Stimulated activated CD8-positive, alpha-beta memory T cell treated with anti-CD3 and anti-CD28 coated beads, Interleukin-15, amount 100 ng/mL, for 4 hours (primary cell): ENCODE measurements at places on chromosomes 7 and 10.

DNA sequence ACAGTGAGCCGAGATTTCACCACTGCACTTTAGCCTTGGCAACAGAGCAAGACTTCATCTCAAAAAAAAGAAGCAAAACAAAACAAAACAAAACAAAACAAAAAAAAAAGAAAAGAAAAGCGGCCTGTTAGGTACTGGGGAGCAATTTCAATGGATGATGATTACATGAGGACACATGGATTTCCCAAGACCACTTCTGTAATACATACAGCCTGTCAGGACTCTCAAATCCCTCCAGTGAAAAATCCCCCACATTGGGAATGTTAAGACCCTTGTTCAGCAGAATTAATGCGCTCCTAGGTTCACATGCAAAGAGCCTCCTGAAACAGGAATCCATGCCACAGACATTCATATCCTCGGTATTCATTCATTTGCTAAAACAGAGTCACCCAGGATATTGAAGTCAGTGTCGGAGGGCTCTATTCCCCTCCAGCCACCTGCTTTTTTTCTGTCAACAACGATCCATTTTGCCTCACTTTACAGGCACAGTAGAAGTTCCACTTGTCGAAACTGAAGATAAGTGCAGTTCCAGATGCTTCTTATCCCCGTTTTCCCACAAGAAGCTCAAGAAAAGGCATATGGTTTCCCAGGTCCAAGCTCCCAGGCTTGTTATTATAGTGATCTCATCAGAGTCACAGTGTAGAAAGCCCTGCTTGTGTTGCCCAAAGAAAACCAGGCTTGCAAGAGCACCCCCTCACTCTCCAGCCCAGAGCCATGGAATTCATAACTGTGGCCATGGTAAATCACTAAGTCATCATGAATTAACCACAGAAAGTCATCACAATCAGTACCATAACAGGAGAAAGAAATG lies 20.2 kb downstream of the SLC16A12 start:
- DNase-seq, result no peak

DNA sequence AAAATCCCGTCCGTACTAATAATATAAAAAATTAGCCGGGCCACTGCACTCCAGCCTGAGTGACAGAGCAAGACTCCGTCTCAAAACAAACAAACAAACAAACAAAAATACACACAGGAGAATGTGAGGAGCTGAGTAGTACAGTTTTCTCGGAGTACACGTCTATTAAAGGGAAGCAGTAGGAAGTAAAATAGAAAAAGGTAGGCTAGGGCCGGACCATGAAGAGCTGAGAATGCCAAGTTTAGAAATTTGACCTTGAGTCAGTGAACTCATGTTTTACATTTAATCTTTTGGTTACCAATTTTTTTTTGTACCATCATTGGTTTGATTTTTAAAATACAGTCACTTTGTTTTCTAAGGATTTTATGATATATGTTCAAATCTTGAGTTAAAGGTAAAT lies 64.1 kb downstream of the KAT6B start:
- DNase-seq, result no peak

GRCh38 chr7:19464241-19464640 lies 244.6 kb downstream of the POLR1F start:
- DNase-seq, result no peak

DNA sequence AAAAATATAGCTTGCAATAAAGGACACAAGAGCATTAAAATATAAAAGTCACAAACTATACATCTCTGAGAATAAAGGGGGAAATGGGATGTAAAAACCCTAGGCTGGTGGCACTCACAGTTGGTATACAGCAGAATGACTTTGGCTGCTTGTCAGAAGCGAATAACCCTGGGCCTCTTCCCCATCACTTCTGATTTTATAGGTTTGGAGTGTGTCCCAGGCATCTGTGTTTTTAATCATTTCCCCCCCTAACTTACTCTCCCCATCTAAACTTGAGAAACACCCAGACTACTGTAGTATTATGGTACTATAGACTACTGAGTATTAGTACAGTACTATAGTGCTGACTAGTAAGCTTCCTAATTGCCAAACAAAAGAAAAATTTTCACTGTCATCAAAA lies 1.8 kb upstream of the RPA3 start:
- DNase-seq, result no peak

DNA sequence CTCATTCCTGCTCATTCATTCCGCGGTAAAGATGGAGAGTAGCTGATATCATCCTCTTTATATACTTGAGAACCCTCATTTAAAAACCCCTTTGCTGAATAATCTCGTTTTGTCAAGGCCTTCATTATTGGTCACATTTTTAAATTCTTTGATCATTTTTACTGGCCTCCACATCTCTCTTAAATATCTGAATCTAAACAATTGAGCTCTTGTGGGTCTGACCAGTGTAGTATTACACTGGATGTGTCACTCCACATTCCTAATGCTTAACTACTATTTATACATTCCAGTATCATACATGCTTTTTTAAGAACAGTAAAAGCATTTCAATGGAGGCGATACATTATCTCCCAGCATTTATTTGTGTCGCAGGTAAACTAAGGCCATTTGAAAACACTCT lies 12.6 kb upstream of the PRPS1L1 start:
- no peak for DNase-seq

GRCh38 chr10:16950656-16951601 lies 133.7 kb upstream of the RSU1 start:
- DNase-seq, result no peak

DNA sequence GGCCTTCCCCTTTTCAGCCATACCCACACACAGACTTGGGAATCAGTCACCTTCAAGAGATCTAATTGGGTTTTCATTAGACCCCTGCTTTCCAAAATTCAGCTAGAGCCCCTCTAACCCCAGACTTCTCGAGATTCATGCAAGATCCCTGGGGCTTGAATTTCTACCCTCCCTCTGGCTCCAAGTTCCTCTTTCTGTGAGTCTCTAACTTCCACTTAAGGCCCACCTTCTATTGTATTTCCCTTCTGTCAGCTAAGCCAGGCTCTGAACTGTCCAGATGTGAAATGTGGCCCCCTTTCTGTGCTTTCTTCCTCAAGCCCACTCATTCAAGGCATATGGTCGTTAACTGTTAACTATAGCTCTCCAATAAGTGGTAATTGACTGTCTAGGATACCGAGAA lies 132.2 kb downstream of the ZNF365 start:
- no peak for DNase-seq

DNA sequence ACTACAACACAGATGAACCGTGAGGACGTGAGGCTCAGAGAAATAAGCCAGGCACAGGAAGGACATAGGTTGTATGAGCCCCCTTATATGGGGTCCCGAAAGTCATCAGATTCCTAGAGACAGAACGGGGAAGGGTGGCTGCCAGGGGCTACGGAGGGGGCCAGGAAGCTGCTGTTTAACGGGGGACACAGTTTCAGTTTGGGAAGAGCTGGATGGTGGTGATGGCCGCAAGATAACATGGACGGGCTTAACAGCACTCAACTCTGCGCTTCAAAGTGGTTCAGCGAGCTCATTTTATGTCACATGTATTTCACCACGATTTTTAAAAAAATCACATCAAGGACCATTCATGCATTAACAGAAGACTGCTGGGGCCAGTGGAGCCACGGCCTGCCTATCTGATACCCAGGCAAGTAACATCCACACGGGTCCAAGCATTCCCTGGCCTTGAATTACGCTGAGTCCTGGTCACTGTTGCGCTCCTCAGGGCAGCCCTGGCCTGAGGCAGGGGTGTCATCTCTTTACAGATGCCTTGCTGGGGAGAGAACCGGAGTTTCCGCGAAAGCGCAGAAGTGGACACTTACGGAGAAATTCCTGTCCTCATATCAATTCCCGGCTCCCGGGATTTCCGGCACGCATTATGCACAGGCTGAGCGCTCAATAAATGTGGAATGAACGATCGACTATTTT lies 1.5 kb downstream of the CARD11 start:
- DNase-seq, result no peak

DNA sequence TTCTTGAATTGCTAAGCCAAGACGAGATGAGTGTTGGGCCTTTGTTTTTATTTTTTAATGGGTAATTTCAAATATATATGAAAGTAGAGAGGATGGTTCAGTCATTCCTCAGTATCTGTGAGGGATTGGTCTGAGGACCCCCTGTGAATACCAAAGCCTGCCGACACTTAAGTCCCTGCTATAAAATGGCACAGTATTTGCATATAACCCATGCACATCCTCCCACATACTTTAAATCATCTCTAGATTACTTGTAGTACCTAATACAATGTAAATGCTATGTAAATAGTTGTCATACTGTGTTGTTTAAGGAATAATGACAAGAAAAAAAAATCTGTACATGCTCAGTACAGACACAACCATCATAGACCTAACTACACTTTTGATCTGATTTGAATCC lies 73.4 kb downstream of the NOD1 start:
- no peak for DNase-seq

DNA sequence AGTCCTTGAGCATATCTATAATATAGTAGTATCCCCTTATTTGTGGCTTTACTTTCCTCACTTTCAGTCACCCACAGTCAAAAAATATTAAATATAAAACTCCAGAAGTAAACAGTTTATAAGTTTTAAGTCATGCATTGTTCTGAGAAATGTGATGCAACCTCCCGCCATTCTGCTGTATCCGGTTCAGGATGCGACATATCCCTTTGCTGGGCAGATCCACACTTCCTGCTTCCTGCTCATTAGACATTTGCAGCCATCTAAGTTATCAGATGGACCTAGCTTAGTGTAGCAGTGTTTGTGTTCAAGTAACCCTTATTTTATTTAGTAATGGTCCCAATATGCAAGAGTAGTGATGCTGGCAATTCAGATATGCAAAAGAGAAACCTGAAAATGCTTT lies 38.9 kb upstream of the BMS1 start:
- DNase-seq, result no peak

- DNase-seq, result no peak
Observed at GRCh38 chr7:153522261-153522660, 529.9 kb upstream of the DPP6 start.

DNA sequence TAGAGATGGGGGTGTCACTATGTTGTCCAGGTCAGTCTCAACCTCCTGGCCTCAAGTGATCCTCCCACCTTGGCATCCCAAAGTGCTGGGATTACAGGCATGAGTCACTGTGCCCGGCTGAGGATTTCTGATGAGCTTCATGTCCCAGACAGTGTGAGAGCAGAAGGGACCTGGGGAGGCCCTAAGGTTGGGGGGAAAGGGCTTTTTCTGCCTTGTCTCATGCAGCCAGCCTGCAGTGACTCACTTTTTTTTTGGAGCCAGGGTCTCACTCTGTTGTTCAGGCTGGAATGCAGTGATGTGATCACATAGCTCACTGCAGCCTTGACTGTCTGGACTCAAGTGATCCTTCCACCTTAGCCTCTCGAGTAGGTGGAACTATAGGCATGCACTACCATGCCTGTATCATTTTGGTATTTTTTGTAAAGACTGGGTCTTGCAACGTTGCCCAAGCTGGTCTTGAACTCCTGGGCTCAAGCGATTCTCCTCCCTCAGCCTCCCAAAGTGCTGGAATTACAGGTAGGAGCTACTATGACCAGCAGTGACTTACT lies 14.6 kb downstream of the COL26A1 start:
- DNase-seq, result no peak

DNA sequence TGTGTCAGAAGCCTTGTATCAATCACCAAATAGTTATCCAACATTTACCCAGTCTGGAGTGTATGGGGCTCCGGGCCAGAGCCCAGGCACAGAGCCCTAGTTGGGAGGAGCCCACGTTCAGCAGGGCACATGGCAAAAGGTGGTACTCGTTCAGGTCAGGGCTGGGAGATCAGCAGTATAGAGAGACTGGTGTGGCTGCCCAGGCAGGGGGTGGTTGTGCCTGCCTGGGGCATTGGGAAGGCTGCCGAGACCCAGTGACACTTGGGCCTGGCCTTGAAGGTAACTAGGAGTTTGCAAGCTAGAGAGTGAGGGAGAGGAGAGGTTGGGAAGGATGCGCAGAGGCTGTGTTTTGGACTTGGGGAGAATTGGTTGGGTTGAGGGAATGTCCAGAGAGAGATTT lies 48.9 kb upstream of the IGFBP3 start:
- DNase-seq, result no peak
